ENCODE measurements at places on chromosomes 1 and 21.
A peak's percentile ranks its signal among the peaks of the same experiment; 100 is the strongest.

DNA sequence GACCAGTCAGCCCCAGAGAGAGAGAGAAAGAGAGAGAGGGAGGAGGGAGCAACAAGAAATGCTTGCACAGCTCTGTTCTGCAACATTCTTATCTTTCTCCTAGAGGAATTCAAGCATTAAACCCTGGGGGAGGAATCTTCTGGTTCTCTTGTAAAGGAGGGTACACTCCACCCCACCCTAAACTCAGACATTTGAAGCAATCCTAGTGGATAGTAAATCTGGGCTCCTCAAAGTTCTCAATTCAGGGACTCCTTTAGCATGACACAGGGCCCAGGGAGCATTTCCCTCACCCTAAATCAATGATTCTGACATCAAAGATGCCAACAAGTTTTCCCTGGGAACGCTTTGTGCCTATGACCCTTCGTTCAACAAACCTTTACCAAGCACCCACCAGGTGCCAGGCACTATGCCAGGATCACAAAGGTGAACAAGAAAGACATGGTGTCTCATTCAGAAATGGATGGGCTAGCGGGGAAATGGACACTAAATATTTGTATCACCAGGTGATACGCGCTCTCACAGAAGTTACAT, 11.9 kb upstream of the CAPN2 start:
- DNase-seq, result no peak

DNA sequence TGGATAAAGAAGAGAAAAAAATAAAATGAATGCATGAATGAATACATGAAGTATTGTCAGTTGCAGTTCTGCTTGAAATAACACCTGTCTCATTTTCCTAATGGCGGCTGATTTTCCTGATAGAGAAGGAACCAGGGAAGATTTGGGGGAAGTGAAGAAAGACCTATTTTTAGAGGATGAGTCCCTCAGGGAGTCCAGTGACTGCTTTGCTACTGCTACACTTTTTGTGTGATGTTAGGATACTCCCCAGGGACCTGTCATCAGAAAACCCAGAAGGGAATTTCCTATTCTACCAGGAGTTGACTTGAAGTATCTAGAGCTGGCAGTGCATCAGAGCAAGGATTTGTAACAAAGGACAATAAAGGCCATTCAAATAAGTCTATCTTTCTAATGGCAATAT, 114.8 kb downstream of the MAB21L3 start:
- DNase-seq, result no peak

DNA sequence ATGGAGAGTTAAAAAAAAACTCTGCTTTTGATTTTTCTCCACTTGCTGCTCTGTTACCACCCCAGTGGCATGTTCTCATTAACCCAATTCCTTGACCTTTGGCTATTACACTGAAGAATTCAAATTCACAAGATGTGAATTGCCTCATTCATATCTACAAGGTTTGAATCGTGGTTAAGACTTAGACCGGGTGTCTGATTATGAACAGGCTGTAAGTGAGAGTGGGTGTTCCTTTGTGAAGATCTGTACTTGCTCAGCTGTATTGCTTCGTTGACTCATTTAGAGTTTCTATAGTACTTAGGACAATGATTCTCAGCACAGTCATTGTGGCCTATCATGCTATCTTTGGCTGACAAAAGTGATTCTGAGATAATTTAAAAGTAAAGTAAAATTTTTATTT, 36.4 kb downstream of the DNM3 start:
- no peak for DNase-seq

GRCh38 chr1:33918368-33918767, 54.5 kb downstream of the HMGB4 start:
- no peak for DNase-seq

GRCh38 chr1:29875557-29876028, 639.3 kb downstream of the PTPRU start:
- DNase-seq, result no peak

- DNase-seq, result no peak
These were observed 51.0 kb downstream of the ZSWIM5 start for GRCh38 chr1:45155423-45155822.

GRCh38 chr1:116585886-116586285, 15.1 kb upstream of the CD58 start:
- no peak for DNase-seq

- DNase-seq, result peak; percentile 13
These were observed 916 bp downstream of the F3 start for GRCh38 chr1:94540440-94541245.

GRCh38 chr21:38817371-38818324, 11.9 kb downstream of the ETS2 start:
- DNase-seq, result no peak

GRCh38 chr1:221612047-221612777, 129.7 kb downstream of the DUSP10 start:
- DNase-seq, result no peak

GRCh38 chr1:26282401-26282918, 2.6 kb downstream of the SH3BGRL3 start:
- no peak for DNase-seq

GRCh38 chr1:156291226-156292061, 4.0 kb downstream of the GLMP start:
- DNase-seq, result peak; percentile 78

GRCh38 chr1:200969726-200970561, 53.6 kb downstream of the KIF21B start:
- DNase-seq, result no peak

- DNase-seq, result no peak
These were observed 47.2 kb downstream of the CAPN9 start for GRCh38 chr1:230794431-230794830.

DNA sequence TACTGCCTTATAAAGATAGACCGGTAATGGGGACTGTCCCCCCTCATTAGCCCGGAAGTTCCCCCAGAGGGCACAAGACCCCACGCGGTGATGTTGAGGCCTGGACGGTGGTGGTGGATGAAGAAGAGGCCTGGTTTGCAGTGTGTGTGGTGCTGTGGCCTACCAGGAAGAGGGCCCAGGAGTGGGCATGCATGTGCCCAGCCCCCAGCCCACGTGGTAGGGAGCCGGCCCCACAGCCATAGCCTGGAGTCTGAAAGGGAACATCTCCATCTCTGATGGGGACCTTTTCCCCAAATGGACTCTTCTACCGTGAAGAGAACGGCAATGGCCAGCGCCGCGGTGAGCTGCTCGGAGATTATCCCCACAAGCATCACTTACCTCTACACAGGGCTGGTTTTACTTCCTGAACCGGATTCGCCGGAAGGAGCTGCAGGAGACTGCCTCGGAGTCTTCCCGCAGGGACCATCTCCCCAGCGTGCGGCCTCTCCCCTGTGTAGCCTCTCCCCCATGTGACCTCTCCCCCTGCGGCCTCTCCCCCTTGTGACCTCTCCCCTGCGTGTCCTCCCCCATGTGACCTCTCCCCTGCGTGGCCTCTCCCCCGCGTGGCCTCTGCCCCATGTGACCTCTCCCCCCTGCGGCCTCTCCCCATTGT, 20.6 kb downstream of the RRP1 start:
- no peak for DNase-seq

DNA sequence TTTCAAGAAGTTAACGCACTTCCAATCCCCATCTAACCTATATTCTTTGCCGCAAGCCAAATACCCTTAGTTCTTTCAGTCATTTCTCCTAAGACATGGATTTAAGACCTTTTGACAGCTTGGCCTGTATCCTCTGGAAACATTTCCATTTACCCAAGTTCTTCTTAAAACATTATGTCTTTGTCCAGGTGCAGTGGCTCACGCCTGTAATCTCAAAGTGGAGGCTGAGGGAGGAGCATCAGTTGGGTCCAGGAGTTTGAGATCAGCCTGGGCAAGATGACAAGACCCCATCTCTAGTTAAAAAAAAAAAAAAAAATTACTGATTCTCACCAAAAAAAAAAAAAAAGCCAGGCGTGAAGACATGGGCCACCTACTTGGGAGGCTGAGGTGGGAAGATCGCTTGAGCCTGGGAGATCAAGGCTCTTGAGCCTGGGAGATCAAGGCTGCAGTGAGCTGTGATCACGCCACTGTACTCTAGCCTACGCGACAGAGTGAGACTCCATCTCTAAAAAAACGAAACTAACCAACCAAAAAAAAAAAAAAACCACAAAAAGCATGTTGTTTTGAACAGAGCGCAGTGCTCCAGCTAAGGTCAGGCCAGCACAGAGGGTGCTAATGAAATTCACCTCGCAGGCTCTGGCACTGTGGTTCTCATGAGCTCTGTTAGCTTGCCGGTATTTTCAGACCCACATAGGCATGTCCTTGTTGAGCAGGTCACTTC, 36.0 kb downstream of the NUAK2 start:
- DNase-seq, result no peak

- DNase-seq, result no peak
These were observed 121.7 kb downstream of the KIF26B start for GRCh38 chr1:245276445-245276844.

GRCh38 chr1:232585486-232585885, 44.4 kb downstream of the SIPA1L2 start:
- DNase-seq, result no peak

DNA sequence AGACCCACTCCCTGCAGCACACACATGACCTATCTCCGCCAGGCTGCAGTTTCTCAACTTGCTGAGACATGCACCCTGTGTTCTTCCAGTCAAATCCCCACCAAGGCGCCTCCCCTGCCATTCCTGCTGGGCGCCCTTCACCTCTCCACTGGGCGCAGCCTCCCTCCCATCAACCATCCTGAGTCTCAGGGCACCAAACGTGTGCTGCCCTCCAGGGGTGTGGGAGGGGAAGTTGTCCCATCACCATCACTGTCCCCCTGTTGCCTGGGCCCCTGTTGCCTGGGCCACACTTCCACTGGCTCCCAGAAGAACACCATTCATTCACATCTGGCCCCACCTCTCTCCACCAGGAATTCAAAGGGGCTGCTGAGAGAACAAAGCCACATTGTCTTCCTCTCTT, 44.9 kb upstream of the EFHD2 start:
- DNase-seq, result no peak

DNA sequence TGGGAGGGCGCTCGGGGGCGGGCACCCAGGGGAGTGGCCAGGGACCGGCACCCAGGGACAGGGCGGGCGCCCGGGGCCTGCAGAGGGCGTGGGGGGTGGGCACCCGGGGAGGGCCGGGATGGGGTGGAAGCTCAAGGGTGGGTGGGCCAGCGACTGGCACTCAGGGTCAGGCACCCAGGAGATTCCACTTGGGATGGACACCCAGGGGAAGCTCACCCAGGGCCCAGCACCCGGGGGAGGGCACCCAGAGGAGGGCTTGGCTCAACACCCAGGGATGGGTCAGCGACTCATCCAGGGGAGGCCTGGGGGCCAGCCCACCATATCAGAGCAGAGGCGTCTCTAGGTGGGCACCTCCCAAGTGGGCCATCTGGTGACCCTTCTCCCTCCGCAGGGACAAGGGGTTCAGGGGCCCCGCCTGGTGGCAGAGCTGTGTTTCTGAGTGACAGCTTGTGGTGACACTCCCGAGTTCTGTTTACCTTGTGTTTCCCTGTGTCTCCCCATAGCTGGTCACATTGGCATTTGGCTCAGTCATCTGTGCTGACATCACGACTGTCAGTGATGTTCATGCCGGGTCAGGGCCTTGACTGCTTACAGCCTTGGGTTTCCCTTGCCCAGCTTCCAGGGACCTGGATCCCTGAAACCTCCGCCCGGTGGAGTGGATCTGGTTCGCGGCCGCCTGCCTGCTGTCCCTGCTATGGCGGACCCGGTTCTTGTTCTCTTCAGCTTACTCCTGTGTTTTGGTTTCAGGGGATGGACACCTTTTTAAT, 749 bp downstream of the IBA57 start:
- peak; percentile 75 for DNase-seq

DNA sequence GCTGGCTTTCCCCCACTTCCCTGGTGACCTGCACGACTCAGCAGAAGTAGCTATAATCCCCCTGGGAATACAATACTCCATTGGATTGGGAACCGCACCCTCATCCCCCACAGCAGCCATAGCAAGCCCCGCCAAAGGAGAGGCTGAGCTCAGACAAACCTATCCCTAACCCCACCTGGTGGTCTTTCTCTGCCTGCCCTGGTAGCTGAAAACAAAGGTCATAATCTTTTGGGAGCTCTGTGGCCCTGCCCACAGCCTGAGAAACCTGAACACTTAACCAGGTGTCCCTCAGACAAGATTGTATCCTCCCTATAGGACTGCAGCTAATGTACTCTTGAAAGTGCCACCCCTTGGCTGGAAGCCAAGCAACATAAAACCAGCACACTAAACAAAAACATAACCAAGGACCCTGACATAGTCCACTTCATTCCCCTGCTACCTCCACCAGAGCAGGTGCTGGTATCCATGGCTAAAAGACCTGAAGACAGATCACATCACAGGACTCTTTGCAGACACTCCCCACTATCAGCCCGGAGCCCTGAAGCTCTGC, 71.6 kb upstream of the RUNX1 start:
- DNase-seq, result no peak

- DNase-seq, result no peak
These were observed 8.9 kb downstream of the SDCCAG8 start for GRCh38 chr1:243264717-243265116.

DNA sequence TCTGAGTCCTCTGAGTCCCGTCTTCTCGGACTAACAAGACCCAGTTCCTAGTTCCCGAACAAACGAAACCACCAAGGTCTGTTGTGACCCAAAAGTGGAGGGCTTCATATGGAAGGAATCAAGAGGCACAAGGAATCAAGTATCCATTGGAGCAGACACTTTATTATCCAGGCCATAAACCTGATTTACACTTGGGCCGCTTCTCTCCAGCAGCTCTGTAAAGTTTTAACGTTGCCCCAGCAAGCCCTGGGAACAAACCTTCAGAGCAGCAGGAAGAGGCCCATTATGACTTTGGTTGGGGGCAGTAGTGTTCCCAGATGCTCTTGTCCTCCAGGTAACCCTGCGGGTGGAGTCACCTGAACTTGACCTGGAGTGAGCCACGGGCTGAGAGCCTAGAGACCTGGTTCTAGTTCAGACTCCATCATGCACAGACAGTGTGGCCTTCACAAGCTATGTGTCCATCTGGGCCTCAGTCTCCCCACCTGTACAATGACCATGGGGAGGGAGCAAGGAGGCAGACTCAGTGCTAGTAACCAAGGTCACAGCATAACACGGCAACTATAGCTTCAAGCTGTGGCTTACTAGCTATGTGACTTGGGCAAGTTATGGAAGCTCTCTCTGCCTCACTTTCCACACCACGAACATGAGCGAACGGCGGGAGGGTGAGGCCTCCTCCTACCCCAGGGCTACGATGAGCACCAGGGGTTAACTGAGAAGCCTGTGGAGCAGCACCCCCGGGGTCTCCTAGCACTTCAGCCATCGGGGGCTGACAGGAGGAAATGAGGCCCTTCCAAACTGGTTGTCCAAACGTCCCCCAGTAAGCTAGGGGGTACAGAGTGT, 95.7 kb downstream of the GLIS1 start:
- DNase-seq, result peak; percentile 37

GRCh38 chr1:7557301-7557891, 213.7 kb upstream of the VAMP3 start:
- DNase-seq, result no peak

DNA sequence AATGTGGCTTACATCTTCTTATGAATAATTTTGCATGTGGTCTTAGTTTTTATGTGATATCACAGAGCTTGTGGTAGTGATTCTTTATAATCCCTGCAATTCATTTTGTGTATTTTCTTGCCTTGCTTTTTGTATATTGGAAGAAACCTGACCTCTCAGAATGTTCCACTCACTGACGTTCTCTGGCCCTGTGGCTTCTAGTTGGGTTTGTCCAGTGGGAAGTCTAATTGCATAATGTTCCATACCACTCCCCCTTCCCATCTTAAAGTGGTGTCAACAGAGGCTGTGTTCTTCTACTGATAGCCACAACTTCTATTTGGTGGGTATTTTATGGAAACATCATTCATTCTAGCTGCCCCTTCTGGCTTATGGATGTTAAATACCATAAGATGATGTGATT, 225.3 kb downstream of the BACH1 start:
- no peak for DNase-seq

Measured in right kidney (tissue), 9 donors.